Activated T-helper 1 cell treated with Interleukin-2 at 50 U/mL for 16 hours (primary cell): ENCODE measurements at places on chromosomes 4 and X.

- no peak for DNase-seq
Observed at GRCh38 chrX:10198254-10198653, 41.5 kb downstream of the CLCN4 start.

GRCh38 chrX:107673933-107674479 is 45.7 kb downstream of the PRPS1 start:
- peak; percentile 87 for DNase-seq

- DNase-seq = no peak
Observed at GRCh38 chrX:93985344-93986307, 311.6 kb downstream of the FAM133A start.

DNA sequence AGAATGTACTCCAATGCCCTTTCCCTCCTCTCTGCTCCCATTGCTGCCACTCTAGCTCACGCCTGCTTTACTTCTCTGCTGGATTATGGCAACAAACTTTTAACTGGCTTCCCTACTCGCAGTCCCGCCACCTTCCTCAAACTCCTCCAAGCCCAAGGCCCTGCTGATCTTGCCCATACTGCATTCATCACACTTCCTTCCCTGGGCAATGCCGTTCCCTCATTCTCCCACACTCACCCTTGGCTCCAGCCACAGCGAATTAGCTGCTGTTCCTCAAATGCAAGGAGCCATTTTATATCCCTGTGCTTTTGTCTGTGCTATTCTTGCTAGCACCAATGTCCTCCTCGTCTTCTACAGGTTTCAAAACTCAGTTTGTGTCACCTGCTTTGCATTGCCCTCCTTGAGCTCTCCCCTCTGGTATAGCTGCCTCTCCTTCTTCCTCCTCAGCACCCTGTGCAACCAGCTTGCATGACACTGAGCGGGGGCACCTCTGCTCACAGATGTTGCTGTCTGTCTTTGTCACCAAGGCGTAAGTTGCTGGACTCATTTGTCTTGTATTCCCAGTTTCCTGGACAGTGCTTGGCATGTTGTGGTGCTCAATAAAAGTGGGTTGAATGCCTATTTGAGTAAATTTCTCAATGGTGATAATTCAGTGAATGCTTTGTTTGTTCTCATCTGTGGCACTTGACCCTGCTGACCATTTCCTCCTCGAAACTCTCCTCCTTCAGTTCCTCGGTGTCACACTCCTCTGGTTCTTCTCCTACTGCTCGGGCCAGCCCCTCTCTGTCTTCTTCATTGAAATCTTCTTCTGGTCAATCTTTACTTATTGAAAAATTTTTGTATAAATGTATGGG is 22.4 kb upstream of the MGST2 start:
- DNase-seq = no peak

DNA sequence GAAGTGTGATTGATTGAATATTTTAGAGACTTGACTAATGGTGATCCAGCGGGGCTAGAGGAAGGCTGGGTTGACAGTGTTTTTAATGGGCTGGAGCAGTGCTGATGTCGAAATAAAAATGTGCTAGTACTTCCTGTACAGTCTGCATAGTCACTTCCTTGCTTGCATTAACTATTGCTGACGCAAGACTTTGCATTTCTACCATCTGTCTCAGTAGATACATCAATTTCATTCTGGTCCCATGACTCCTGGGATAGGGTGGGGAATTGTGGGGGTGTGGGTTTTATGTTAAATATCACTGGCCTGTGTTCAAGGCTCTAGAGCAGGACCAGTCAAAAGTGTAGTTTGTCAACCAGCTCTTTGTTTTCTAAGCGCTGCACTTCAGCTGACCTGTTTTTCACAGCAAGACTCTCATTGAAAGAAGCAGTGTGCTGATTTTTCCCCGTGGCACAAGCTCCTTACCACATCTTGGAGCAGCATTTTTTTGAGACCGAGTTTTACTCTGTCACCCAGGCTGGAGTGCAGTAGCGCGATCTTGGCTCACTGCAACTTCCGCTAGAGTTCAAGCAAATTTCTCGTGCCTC is 35.2 kb upstream of the PHEX start:
- DNase-seq = no peak

GRCh38 chr4:37549041-37549440 is 137.1 kb downstream of the RELL1 start:
- DNase-seq = no peak

DNA sequence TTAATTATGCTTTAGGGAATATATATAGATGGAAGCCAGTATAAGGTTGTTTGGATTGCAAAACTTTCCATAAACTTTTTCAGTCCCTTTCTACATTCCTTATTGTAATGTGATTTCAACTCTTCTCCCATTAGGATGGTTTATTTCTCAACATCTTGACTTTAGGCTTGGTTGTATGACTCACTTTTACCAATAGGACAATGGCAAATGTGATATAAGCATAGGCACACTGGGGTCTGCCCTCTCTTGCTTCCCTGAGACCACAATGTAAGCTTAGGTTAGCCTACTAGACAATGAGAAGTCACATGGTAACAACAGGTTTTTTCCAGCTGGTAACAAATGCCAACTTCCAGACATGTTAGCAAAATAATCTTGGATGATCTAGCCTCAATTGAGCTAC is 163.3 kb upstream of the RBPJ start:
- no peak for DNase-seq
